Stimulated activated CD8-positive, alpha-beta memory T cell treated with anti-CD3 and anti-CD28 coated beads, Interleukin-15, amount 100 ng/mL, for 48 hours (primary cell): ENCODE measurements at places on chromosomes 12 and 14.

GRCh38 chr12:18296909-18297280, 35.6 kb downstream of the PIK3C2G start:
- DNase-seq, result no peak

- DNase-seq, result no peak
Measured at GRCh38 chr12:119068129-119068856, 87.0 kb downstream of the SRRM4 start.

DNA sequence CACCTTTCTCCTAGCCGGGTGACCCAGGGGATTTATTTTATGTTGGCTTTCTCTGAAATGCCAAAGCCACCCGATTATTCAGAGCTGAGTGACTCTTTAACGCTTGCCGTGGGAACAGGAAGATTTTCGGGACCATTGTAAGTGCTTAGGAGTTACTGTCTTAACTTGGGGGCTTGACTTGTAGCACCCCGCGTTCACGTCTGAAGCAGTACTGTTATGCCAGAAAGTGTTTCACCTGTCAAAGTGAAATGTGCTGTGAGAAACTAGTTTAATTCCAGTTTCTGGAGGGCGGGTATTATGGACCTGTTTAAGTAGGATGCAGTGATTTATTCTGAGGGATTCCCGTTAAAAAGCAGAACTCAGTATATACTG, 218 bp downstream of the LYSET start:
- no peak for DNase-seq

- no peak for DNase-seq
Measured at GRCh38 chr14:65229748-65230728, 127.7 kb upstream of the MAX start.

- DNase-seq, result no peak
Measured at GRCh38 chr14:90722590-90722989, 93.6 kb downstream of the TTC7B start.

GRCh38 chr14:20612403-20612802, 21.2 kb upstream of the RNASE12 start:
- DNase-seq, result no peak

- no peak for DNase-seq
Measured at GRCh38 chr12:19515179-19515578, 75.9 kb downstream of the AEBP2 start.

DNA sequence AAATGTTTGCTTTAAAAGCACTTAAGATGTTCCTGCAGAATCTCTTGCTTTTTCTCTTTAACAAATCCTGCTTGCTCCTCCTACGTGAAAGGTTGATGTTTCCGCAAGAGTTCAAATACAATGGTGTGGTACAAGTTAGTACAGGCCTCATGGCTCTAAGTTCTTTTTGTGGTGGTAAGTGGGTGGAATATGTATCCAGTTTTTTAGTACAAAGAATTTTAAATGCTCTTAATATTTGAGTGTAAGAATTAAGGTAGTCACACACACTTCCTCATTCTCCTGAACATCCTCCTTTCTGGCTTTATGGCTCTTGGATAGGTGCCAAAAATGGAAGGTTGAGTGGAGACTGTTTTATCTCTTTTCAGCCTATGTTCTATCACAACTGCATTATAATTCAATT, 1.8 kb downstream of the OTOGL start:
- DNase-seq, result no peak

DNA sequence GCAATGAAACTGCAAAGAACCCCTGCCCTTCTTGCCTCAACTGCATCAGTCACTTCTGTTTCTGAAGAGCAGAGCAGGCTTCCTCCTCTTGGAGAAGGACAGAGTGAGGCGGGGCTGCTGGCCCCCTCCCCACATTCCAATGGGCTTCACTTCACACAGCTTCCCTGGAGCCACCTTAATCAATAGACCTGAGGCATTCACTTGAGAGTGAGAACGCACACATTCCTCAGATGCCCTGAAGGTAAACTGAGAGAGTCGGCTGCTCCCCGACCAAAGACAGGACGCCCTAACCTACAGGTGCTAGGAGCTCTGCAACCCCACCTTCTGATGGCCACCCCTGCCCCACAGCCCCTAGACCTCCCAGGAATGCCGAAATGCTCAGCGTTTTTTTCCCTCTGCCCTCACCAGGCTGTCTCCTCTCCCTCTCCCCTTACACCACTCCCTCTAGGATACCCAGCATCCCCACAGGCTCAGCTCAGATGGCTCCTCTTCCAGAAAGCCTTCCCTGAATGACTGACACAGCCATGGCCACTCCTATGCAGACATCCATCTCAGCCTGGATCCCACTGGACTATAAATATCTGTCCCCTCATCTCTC, 31.1 kb downstream of the SYNE3 start:
- no peak for DNase-seq

GRCh38 chr14:76866456-76866855, 40.2 kb downstream of the LRRC74A start:
- DNase-seq, result no peak

- DNase-seq, result no peak
Measured at GRCh38 chr14:52735921-52736489, 6.0 kb downstream of the STYX start.

DNA sequence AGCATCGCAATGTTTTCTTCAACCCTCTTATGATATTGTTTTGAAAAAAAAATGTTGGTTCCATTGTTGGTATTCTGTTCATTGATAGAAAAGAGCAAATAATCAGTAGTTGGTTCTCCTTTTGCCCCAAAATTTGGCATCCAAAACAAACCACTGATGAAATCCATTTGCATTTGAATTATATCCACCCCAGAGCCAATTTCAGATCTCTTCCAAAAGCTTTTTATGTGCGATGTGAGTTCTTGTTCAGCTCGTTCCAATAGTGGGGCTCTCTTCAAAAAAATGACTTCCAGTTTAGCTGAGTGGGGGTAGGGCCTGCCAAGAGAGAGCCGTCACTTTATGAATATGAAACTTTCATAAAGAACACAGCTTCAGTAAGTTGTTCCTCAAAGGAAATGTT, 130.7 kb downstream of the DIO2 start:
- DNase-seq, result no peak
